ENCODE measurements at places on chromosomes 1 and 21.
A peak's percentile ranks its signal among the peaks of the same experiment; 100 is the strongest.

DNA sequence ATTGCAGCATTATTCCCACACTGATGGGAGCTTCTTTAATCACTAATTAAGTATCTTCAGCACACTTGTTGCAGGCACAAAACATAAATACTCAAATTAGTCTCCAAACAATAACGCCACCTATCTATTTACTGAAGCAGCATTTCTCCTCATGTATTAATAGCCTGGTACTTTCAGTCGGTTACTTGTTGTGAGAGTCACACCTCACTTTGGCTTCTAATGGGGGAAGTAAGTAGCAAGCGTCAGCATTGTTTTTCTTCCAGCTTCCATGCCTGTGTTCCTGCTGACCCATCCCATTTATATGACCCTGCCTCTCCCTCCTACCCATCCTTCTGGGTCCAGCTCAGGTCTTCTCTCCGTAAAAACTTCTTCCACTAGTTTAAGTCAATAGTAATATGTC lies 31.9 kb upstream of the DENND1B start:
- no peak for DNase-seq

- DNase-seq = no peak
These were observed 231.0 kb downstream of the RERE start for GRCh38 chr1:8586438-8586837.

- DNase-seq = no peak
These were observed 8.9 kb upstream of the CMPK1 start for GRCh38 chr1:47324682-47325081.

- DNase-seq = no peak
These were observed 4.6 kb downstream of the MFAP2 start for GRCh38 chr1:16975838-16976237.

- no peak for DNase-seq
These were observed 1.9 kb downstream of the PUM1 start for GRCh38 chr1:31063631-31064030.

GRCh38 chr1:3336641-3337630 lies 117.5 kb upstream of the ARHGEF16 start:
- no peak for DNase-seq

GRCh38 chr1:8702472-8702849 lies 115.0 kb downstream of the RERE start:
- no peak for DNase-seq

DNA sequence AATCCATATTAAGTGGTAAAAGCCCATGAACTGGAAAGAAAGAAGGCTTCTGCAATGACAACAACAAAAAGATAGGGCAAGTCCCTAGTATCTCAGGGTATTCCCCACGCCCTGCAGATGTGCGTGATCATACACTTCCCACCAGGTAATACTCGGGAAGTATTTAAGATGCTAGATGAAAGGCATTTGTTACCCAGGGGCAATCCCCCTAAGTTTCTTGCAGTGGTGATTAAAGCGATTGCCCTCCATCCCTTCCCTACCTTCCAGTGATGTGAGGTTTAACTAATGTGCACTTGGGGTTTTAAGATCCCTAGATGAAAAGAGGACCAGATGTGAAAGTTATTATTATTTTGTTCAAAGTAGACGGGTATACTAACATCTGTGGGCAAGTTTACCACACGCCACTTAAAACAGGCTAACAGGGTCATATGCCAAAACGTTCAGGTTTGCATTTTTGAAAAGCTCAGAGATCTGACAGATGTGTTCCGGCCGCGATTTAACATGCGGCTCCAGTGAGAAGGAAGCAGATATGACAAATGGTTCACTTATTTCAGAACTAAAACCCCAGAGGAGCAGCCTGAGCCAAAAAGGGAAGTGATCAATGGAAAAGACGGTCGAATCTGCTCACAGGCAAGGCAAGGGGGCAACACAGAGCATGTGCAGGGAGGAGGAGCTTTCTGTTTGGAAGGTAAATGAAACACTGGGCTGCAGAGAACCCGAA lies 17.4 kb downstream of the TIAM1 start:
- DNase-seq = peak; percentile 61

- no peak for DNase-seq
These were observed 345 bp downstream of the HPCAL4 start for GRCh38 chr1:39690794-39691382.

DNA sequence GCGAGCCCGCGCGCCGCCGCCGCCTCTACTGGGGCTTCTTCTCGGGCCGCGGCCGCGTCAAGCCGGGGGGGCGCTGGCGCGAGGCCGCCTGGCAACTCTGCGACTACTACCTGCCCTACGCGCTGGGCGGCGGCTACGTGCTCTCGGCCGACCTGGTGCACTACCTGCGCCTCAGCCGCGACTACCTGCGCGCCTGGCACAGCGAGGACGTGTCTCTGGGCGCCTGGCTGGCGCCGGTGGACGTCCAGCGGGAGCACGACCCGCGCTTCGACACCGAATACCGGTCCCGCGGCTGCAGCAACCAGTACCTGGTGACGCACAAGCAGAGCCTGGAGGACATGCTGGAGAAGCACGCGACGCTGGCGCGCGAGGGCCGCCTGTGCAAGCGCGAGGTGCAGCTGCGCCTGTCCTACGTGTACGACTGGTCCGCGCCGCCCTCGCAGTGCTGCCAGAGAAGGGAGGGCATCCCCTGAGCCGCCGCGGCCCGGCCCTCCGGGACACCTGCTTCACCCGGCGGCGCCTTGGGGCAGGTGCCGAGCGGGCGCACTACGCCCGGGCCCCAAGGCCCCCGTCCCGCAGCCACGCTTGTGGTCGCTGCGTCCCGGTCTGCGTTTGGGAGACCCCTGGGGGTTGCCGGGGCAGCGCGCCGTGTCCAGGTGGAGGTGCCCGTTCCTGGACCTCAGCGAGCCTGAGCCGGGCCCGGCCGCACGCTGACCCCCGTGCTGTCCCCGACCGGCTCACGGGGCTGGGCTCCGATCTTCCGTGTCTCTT lies 944 bp downstream of the B3GALT6 start:
- DNase-seq = no peak

GRCh38 chr1:55213151-55213884 lies 1.8 kb downstream of the USP24 start:
- no peak for DNase-seq

GRCh38 chr1:116432655-116433265 lies 59.7 kb downstream of the ATP1A1 start:
- DNase-seq = no peak

DNA sequence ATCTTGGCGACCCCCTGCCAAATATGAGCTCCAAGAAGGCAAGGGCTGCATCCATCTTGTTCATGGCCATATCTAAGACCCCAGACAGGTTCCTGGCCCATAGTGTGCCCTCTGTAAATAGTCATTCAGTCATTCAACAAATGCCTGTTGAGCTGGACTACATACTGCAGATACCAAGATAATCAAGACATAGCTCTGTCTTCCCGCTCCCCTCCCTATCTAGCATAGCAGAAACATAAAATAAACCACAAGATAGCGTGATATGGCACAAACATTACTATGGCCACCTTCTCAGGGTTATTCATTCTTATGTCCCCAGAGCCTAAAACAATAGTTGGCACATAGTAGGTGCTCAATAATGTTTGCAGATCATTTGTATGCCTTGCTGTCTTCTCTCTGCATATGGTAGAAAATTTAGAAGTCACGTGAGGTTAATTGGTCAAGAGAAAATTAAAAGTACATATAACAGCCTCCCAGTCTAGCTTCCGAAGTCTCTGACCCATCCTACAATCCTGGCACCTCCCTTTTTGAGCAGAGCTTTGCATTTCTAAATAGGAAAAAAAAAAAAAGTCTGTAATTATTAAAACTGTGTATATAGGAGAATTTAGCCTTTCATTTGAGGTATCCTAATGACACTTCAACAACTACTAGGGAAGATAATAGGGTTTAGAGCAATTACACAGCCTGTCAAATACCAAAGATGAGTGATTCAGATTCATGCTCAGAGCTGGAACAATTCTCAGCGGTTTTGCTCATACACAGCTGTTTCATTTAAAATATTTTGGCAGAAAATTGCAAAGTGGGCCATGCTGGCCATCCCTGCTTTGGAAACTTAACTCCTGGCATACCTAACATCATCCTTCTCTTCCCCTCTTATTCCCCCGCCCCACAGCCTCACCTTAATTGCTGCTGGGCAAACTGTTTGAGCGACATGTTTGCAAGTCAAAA lies 219.0 kb downstream of the KAZN start:
- DNase-seq = no peak

- DNase-seq = no peak
These were observed 7.0 kb downstream of the KCNAB2 start for GRCh38 chr1:6052543-6053205.

GRCh38 chr21:29730281-29730680 lies 209.5 kb downstream of the GRIK1 start:
- DNase-seq = no peak

GRCh38 chr1:227244339-227245118 lies 73.8 kb downstream of the CDC42BPA start:
- DNase-seq = no peak

DNA sequence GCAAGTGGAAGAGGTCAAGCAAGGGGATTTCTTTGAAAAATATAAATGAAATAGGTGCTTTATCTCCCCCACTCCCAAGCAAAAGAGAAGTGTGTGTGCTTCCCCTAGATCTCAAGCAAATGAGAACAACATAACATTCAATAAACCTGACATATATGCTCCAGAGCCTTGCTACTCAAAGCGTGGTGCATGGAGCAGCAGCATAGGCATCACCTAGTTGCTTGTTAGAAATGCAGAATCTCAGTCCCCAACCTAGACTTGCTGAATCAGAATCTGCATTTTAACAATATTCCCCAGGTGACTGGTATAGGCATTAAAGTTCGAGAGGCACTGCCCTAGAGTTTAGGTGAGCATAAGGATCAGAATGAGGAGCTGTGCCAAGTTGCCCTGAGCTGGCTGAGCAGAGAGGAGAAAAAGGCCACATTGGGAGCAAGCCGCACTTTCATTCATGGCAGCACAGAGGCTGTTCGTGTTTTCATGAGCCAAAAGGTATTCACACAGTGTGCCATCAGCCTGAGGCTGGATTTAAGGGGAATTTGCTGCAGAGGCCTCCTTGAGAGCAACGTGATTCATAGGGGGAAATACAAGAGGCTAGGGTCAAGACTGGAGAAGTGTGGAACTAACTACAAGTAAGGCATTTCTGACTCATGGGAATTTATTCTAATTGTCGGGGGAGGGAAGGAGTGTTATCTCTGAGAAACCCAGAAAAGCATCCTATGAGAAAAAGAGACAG lies 14.3 kb upstream of the LPAR3 start:
- no peak for DNase-seq

- DNase-seq = no peak
These were observed 1356.3 kb downstream of the KCNT2 start for GRCh38 chr1:195251900-195252299.

DNA sequence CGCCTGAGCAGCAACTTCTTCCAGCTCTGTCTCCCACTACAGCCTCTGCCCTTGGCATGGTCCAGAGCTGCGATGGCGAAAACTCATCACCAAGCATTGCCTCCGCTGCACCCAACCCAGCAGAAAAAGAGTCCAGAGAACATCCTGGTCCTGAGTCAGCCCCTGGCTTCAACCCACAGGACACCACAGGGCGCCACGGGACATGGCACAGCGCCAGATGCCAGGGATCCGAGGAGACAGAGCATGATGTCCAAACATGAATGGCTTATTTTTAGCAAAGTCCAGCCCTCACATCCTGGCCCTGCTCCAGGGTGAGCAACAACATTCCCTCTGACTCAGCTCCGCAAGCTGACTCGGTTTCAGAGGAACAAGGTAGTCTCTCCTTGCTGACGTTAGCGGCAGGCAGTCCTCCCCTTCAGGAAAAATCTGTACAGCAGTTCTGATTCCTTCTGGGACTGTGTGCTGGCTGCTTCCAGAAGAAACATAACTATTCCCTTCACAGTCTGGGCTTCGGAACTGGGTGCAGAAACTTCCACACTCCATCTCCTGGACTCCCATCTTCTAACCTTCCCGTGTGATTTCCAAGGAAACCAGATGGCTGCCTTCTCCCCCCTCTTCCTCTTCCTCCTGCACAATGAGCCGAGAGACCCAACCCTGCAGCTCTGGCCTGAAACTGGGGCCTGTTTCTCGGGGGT lies 131.3 kb downstream of the TOMM20 start:
- no peak for DNase-seq

GRCh38 chr21:45950740-45951515 lies 30.6 kb upstream of the COL6A1 start:
- no peak for DNase-seq

GRCh38 chr1:82245345-82246014 lies 444.7 kb downstream of the ADGRL2 start:
- no peak for DNase-seq

GRCh38 chr1:175127565-175127964 lies 59.9 kb downstream of the TNN start:
- DNase-seq = no peak

GRCh38 chr1:119895102-119895501 lies 1.2 kb downstream of the ADAM30 start:
- DNase-seq = no peak

DNA sequence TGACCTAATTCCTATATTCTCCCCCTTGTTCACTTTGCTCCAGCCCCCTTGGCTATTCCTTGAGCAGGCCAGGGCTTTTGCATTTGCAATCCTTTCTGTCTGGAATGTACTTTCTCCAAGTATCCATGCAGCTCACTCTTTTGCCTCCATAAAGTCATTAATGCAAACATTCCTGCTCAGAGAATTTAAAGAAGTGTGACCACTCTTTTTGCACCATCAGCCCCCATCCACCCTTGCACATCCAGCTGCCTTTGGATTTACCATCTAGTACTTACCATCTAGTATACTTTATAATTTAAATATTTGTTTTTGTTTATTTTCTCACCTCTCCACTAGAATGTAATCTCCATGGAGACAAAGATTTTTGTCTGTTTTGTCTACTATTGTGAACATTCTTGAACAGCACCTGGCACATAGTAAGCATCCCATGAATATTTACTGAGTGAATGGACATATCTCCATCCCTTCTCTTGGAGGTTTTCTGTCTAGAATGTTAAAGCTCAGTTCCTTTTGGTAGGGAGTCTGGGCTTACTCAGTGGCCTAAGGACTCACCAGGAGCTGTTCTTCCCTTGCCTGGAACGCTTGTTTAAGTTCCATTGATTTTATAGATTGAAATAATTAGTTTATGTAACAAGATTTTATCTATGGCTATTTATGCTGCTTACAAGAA lies 22.6 kb downstream of the SLAMF6 start:
- no peak for DNase-seq

GRCh38 chr1:235782601-235783000 lies 84.1 kb downstream of the LYST start:
- no peak for DNase-seq

DNA sequence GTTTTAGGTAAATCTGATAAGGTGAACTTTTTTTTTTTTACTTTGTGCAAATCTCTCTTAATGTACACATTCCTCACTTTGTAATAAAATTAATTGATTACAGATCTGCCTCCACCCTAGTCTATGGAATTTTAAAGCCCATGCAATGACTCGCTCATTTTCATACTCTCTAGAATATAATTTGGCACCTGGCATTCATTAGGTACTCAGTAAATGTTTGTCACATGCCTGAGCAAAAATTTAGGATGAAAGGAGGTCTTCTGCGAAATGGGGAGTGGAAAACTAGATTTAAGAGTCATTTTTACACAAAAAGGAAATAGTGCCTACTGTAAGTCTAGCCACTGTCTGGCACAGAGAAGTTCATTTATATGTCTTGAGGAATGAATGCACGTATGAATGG lies 350.1 kb downstream of the DPYD start:
- DNase-seq = no peak

Measured in stimulated activated naive CD8-positive, alpha-beta T cell treated with anti-CD3 and anti-CD28 coated beads, Interleukin-15, amount 100 ng/mL, for 72 hours (primary cell).